ENCODE measurements at places on chromosomes 5 and 9.

GRCh38 chr5:125005266-125005665, 258.8 kb upstream of the ZNF608 start:
- DNase-seq, result peak; percentile 68

DNA sequence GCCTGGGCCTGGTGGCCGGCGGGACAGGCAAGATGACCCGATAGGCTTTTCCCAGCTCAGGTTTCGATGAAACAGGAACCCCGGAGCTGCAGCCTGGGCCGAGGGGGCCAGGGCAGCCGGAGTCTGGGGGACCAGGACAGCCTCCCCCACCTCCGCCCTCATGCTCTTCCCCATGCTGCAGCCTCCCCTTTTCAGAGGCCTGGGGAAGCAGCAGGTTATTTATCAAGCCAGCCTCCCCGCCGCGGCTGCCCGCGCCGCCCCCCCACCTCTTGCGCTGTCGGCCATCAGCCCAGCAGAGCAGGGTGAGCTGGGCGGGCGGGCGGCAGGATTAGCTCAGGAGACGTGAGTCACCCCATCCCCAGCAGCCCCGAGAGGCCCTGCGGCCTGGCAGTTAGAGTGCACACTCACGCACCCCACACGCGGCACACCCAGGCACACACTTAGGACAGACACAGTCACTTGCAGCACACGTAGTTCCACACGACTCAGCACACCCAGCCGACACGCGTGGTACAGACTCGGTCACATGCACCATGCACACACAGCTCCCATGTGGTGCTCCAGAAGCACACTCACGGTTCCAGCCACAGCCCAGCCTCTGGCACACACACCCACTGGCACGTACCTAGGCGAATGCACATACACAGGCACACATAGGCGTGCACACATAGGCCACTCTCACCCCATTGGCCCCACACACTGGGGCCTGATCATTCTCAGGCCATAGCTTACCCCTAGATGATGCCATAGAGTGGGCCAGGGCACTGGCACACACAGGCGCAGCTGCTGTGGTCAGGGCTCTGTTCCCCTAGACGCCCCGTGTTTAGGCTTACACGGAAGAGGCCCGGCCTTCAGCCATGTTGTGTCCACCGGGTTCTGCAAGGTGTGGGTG, 13.0 kb downstream of the CXXC5 start:
- no peak for DNase-seq

DNA sequence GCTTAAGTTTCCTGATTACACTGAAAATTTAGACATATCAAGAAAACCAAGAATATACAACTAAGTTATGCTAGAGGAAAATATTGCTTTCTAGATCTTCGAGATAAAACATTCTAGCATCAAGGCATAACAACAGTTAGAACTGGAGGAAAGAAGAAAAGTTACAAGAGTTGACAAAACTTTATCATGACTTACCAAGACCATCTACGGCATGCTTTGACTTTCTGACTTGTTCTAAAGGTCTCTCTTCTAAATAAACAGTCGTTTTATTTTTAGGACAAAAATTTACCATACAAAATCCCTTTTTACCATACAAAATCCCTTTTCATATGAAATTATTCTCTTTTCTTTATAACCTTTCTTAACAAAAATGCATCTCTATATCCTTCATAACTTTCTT, 1110.1 kb upstream of the CDH10 start:
- DNase-seq, result peak; percentile 46

GRCh38 chr5:106376522-106376921, 1294.2 kb downstream of the EFNA5 start:
- DNase-seq, result no peak

All from OCI-LY7 (cell line).